Endothelial cell (in vitro differentiated cells): ENCODE measurements at places on chromosomes 2 and 18. TPM values are rescaled to one million over a fixed set of nuclear protein-coding genes. Genes with fewer than 3 reads are reported as not detected.

PAX8 gene
- 2.1 TPM for total RNA-seq

EFHD1 gene
- total RNA-seq: 1.6 TPM

AGXT gene
- total RNA-seq: not detected

CFLAR gene
- total RNA-seq: 241 TPM

WNT10A gene
- total RNA-seq: not detected

SUCLG1 gene
- 63.2 TPM for total RNA-seq

RUFY4 gene
- not detected for total RNA-seq

- DNase-seq: no peak
- H3K4me3 ChIP-seq: no peak overlapping the region
- H3K4me1 ChIP-seq: peaks cover 20% of the 10 kb centered on the region
These were observed 57.1 kb downstream of the PKP4 start for GRCh38 chr2:158513841-158514240.

- no peaks in the 10 kb centered on the region for H3K36me3 ChIP-seq
- H3K4me1 ChIP-seq: peaks cover 9% of the 10 kb centered on the region
- no peak overlapping the region for H3K4me3 ChIP-seq
- DNase-seq: no peak
- H3K27me3 ChIP-seq: peaks cover 4% of the 10 kb centered on the region
These were observed 787.9 kb upstream of the RAB6C start for GRCh38 chr2:129191530-129191929.

DNA sequence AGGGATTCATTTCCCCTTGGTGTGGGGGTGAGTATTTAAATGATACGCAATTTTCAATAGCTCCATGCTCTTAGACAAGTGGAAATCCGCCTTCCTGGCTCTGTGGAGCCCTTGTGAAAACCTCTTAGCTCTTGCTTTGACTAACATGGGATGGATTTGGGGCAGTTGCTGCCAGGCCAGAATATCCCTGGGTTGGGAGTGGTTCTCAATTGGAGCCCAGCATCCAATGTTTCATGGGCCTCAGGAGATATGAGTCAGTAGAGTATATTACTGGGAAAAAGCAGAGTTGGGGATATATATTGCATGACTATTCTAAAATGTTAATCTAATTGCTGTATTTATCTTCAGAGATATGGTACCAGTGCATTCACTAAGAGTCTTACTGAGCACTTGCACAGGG is 104.4 kb upstream of the IL1R2 start:
- peaks cover 8% of the 10 kb centered on the region for H3K4me1 ChIP-seq
- peaks cover 11% of the 10 kb centered on the region for H3K27me3 ChIP-seq
- no peak overlapping the region for H3K4me3 ChIP-seq
- DNase-seq: no peak

DNA sequence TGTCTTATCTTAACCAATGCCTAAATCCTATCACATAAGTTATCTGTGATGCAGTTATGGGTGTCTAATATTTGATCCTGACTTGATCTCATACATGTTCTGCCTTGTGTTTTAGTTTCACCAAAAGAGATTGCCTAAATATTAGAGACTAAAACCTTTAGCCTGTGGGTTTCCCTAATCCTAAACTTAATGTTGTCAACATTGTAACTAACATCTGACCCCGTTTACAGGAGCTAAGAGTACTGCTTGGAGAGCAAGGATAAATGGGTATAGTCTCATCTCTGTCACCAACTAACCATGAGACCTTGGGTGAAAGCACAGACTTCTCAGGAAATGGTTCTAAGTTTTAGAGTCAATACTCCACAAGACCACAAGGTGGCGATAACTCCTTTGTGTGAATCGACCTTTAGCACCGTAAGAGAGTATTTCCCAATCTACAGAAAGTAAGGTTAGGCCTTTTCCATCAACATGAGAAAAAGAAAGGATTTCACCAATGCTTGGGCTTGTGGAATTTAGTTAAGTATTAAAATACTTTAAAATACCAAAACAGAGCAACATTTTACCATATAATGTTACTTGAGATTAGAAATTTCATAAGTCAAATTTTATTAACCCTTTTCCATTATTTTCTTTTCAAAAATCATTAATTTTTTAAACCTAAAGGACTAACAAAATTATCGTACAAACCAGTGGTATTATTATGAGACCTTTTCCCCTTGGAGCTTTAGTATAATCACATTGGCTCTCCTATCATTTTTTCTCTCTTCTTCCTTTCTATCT is 60.5 kb downstream of the G6PC2 start:
- peaks cover 4% of the 10 kb centered on the region for H3K36me3 ChIP-seq
- DNase-seq: peak; percentile 55
- no peaks in the 10 kb centered on the region for H3K27me3 ChIP-seq
- no peak overlapping the region for H3K4me3 ChIP-seq

DNA sequence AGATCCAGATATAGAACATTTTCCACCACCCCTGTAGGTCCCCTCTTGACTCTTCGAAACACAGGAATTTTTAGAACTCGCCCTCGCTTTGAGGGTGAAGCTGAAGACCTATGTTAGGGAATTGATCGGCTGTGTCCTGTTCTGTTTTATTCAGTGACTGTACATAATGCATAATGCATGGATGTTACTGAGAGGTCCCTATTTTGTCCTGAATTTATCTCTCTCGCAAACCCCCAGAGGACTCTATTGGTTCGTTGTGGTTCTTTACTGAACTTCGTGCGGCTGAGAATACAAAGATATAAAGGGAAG is 431 bp upstream of the EIF5B start:
- H3K36me3 ChIP-seq: peaks cover 11% of the 10 kb centered on the region
- H3K4me3 ChIP-seq: no peak overlapping the region
- H3K4me1 ChIP-seq: peaks cover 19% of the 10 kb centered on the region
- H3K27ac ChIP-seq: no peak overlapping the region

GRCh38 chr2:201907563-201907881 is 101.2 kb downstream of the CDK15 start:
- DNase-seq: no peak
- H3K4me3 ChIP-seq: no peak overlapping the region
- peaks cover 4% of the 10 kb centered on the region for H3K27me3 ChIP-seq
- no peak overlapping the region for H3K27ac ChIP-seq
- no peaks in the 10 kb centered on the region for H3K36me3 ChIP-seq

DNA sequence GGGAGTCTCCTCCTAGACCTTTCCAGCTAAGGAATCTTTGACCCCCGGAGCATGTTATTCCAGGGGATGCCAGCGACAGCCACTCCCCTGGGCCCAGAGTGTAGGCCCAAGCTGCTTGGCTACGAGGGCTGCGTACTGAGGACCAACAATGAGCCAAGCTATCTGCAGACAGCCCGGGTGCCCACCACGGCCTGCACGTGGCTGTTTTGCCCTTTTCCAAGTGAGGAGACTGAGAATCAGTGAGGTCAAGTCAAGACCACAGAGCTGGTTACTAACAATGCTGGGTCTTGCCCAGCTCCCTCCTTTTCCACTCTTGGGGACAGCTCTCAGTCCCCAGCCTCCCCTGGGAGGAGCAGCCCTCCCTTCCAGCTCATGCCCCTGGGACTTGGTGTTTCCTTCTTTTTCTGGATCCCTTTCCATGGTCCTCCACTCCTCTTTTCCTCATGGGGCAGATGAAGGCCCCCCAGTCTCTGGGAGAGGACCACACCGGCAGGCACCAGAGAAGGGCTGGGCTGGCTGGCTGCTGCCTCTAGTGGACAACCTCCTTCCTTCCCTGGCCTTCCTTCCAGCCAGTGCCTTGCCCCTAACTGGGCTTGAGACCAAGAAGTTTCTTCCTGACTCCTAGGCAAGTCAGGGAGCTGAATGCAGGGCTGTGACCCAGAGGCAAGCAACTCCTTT is 550 bp upstream of the MALL start:
- peak; percentile 40 for DNase-seq
- peaks cover 40% of the 10 kb centered on the region for H3K4me1 ChIP-seq
- H3K27me3 ChIP-seq: peaks cover 16% of the 10 kb centered on the region
- no peak overlapping the region for H3K4me3 ChIP-seq
- peaks cover 4% of the 10 kb centered on the region for H3K36me3 ChIP-seq

GRCh38 chr2:204849892-204850291 is 304.6 kb downstream of the PARD3B start:
- no peak overlapping the region for H3K27ac ChIP-seq
- H3K27me3 ChIP-seq: peaks cover 2% of the 10 kb centered on the region
- H3K36me3 ChIP-seq: no peaks in the 10 kb centered on the region

DNA sequence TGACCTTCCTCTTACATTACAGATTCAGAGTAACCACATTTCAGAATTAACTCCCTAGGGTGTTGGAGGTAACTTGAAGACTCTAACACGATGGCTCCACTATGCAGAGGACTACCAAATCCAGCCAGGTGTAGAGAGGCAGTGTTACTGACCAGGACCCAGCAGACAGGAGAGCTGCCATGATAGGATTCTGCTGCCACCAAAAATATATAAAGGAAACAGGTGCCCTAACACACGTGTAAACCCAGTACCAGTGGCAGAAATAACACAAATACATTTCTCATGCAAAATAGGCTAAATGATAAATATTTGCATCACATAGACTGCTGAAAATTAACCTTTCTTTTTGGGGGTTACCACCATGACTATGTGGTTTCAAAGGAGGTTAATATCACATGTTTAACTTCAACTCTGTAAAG is 7.0 kb downstream of the ZBTB14 start:
- no peak overlapping the region for H3K27ac ChIP-seq
- H3K4me1 ChIP-seq: peaks cover 9% of the 10 kb centered on the region
- H3K27me3 ChIP-seq: peaks cover 1% of the 10 kb centered on the region
- no peak overlapping the region for H3K4me3 ChIP-seq

GRCh38 chr2:207202645-207203044 is 36.9 kb upstream of the KLF7 start:
- peaks cover 1% of the 10 kb centered on the region for H3K27me3 ChIP-seq
- peak; percentile 63 for DNase-seq
- no peaks in the 10 kb centered on the region for H3K4me1 ChIP-seq
- H3K4me3 ChIP-seq: no peak overlapping the region
- no peak overlapping the region for H3K27ac ChIP-seq
- no peaks in the 10 kb centered on the region for H3K36me3 ChIP-seq

GRCh38 chr2:8334866-8335325 is 347.0 kb upstream of the ID2 start:
- H3K4me1 ChIP-seq: no peaks in the 10 kb centered on the region
- H3K27ac ChIP-seq: no peak overlapping the region
- H3K4me3 ChIP-seq: no peak overlapping the region
- no peak for DNase-seq
- peaks cover 1% of the 10 kb centered on the region for H3K27me3 ChIP-seq

GRCh38 chr2:74877781-74878433 is 44.0 kb downstream of the HK2 start:
- no peak overlapping the region for H3K4me3 ChIP-seq
- H3K4me1 ChIP-seq: peaks cover 7% of the 10 kb centered on the region
- no peak overlapping the region for H3K27ac ChIP-seq
- peaks cover 38% of the 10 kb centered on the region for H3K36me3 ChIP-seq
- DNase-seq: no peak

DNA sequence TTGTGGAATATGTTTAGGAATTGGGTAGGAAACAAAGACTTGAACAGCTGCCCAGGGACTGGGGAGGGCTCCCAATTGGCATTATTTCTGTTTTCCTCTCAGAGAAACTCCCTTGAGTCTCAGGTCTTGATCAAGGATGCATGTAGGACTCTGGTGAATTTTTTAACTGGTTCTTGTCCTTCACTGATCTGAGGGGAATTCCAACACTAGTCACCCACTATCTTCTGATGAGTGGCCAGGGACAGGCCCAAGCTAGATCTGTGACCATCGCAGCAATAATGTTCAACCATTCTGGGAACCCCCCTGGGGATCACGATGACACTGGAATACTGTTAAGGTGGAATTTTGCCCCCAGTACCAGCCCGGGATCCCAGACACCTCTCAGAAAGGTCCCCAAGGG is 132.0 kb downstream of the SH3BP4 start:
- peaks cover 9% of the 10 kb centered on the region for H3K4me1 ChIP-seq
- H3K27ac ChIP-seq: no peak overlapping the region
- no peaks in the 10 kb centered on the region for H3K27me3 ChIP-seq
- H3K36me3 ChIP-seq: no peaks in the 10 kb centered on the region

- H3K4me3 ChIP-seq: no peak overlapping the region
- H3K27ac ChIP-seq: no peak overlapping the region
- peaks cover 2% of the 10 kb centered on the region for H3K27me3 ChIP-seq
- H3K4me1 ChIP-seq: peaks cover 11% of the 10 kb centered on the region
- H3K36me3 ChIP-seq: no peaks in the 10 kb centered on the region
These were observed 142.3 kb upstream of the CDH7 start for GRCh38 chr18:65608471-65608870.

DNA sequence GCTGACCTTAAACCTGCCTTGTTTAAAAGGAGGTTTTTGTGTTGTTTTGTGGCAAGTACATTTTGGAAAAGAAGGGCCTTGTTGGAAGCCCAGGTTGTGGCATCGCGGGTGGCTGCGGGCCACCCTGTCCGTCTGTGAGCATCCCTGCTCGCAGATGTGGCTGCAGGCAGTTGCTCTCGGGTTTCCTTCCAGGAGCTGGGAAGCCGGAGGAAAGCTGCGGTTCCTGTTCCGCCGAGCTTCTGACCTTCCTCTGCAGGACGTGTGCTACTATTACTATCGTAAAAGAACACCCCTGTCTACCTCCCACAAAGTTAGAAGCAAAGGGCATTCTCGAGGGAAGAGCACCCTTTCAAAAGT is 766 bp downstream of the MFF start:
- peak overlapping the region; percentile 93 for H3K4me3 ChIP-seq
- peaks cover 16% of the 10 kb centered on the region for H3K36me3 ChIP-seq
- H3K27ac ChIP-seq: peak overlapping the region; percentile 91
- peaks cover 7% of the 10 kb centered on the region for H3K27me3 ChIP-seq

- no peaks in the 10 kb centered on the region for H3K4me1 ChIP-seq
- H3K27me3 ChIP-seq: no peaks in the 10 kb centered on the region
- no peaks in the 10 kb centered on the region for H3K36me3 ChIP-seq
- no peak overlapping the region for H3K4me3 ChIP-seq
- no peak for DNase-seq
- H3K27ac ChIP-seq: no peak overlapping the region
These were observed 14.7 kb downstream of the GRB14 start for GRCh38 chr2:164606557-164606956.

DNA sequence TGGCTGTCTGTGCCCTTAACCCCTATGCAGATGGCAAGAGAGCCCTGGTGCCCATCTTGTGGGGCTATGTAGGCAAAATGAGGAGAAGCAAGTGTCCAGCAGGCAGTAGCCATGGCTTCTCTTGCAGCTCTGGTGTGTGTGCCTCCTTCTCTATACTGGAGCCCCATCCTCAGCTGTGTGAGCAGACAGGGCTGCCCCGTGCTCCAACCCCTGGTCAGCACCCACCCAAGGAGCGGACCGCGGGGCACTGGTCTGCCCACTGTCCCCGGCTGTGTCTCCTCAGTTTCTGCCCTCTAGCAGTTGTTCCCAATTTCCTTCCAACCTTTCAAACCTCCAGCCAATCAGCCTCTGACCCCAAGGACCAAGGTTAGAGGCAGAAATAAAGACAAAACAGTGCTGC is 134.9 kb upstream of the GLI2 start:
- H3K36me3 ChIP-seq: peaks cover 5% of the 10 kb centered on the region
- H3K27me3 ChIP-seq: peaks cover 10% of the 10 kb centered on the region
- DNase-seq: no peak
- H3K27ac ChIP-seq: no peak overlapping the region

- peaks cover 3% of the 10 kb centered on the region for H3K36me3 ChIP-seq
- peaks cover 2% of the 10 kb centered on the region for H3K4me1 ChIP-seq
- no peak overlapping the region for H3K4me3 ChIP-seq
- peaks cover 1% of the 10 kb centered on the region for H3K27me3 ChIP-seq
These were observed 84.5 kb downstream of the COL5A2 start for GRCh38 chr2:189095101-189095500.

GRCh38 chr18:58761241-58761969 is 90.1 kb downstream of the MALT1 start:
- H3K4me1 ChIP-seq: no peaks in the 10 kb centered on the region
- H3K27ac ChIP-seq: no peak overlapping the region
- peaks cover 7% of the 10 kb centered on the region for H3K27me3 ChIP-seq
- DNase-seq: no peak
